ENCODE measurements at places on chromosomes 6 and 20.

DNA sequence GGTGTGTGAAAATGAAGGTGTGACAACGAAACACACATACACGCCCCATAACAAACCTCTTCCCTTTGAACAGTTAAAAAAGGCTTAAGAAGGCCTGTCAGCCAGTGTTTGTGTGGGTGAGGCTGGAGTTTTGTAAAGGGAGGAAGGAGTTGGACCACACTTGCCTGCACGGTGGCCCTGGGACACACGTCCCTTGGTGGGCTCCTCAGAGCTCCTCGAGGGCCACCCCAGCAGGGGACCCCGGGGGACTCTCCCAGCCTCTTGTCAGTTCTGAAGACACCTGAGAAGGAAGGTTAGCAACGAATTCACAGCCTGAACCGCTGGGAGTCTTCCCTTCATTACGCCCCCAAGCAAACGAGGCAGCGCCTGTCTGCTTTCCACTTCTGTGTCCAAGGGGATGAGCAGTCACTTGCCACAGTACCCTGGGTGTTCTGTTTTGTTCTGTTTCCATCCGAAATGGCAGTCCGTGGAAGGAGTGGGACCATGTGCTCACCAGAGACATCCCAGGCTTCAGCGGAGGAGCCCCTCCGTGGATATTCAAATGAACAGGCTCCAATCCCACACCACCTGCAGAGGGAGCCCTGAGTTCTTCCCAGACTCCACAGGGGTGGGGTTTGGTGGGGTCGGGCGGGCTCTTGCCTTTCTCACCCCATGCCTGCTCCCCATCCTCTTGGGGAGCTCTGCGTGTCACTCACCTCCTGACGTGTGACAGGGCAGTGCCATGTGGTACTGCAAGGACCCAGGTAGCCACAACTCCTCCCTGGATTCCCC is 68.6 kb downstream of the NRN1 start:
- no peak for DNase-seq

GRCh38 chr6:17865798-17866725 is 121.4 kb downstream of the KIF13A start:
- DNase-seq: peak; percentile 86

DNA sequence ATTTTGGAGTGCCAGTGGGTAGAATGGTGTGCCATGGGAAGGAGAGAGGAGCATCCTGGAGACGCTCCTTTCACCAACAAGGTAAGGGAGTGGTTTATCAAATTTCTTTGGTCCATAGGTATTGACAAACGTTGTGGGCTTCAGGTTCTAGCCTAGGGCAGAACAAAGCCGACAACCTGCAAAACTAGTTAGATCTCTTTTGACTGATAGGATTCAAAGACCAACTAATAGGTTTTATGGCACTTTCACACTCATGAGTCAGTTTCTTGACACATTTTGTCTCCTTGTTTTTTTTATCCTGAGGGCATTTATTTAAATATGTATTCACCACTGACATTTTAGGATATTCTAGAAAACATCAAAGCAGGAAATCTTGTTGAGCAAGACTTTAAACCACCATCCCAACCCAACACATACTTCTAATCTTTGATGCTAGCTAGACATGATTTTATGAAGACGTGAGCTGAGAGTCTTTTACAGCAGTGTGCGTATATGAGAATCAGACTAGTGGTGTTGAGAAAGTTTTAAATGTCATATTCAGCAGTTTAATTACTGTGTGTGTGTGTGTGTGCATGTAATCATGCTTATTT is 370.4 kb upstream of the HSF2 start:
- no peak for DNase-seq

DNA sequence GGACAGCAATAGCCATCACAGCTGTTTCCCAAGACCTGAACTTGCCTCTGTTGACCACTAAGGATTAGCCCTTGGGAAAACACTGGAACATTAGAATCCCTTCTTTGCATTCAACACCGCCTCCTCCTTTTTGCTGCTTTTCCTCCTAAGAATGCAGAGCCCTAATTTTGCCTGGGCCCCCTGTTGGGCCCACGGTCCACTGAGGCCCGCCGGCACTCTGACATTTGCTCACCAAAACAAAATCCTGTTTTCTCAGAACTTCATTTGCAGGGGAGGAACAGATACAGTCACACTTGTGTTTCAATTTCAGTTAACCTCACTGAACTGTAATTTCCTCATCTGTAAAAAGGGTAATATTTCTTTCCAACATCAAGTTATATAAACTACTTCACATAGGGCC is 116.0 kb upstream of the JARID2 start:
- no peak for DNase-seq

DNA sequence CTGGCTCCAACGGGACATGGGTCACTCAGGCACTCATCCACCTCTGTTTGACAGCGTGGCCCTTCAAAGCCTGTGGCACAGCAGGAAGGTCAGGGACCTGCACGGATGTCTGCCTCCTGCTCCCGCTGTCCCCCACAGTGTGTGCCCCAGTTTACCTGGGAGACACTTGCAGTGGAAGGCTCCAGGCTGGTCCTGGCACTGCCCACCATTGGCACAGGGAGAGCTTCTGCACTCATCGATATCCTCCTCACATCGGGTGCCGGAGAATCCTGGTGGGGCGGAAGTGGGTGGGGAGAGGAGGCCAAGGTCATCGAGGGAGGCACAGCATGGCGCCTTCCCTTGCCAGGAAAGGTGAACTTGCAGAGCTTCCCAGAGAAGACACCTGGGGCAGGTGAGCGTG is 6.9 kb downstream of the NOTCH4 start:
- no peak for DNase-seq

DNA sequence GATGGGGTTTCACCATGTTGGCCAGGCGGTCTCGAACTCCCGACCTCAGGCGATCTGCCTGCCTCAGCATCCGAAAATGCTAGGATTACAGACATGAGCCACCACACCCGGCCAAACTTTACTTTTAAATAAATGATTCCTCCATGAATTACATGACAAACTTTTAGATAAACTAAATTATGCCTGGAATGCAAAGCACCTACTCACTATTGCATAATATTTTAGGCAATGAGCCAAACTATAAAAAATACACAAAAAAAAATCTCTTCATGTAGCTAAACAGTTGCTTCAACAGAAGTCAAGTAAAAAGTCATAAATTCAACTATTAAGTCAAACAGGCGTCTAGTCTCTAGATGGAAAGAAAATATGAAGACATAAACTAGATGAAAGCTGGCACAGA is 56.5 kb downstream of the PTPRK start:
- no peak for DNase-seq

GRCh38 chr6:31723245-31723979 is at the start of gene MPIG6B:
MPIG6B (plus strand) TSS chr6:31723373; CDS start chr6:31723384, 11 bp downstream.
- no peak for DNase-seq

DNA sequence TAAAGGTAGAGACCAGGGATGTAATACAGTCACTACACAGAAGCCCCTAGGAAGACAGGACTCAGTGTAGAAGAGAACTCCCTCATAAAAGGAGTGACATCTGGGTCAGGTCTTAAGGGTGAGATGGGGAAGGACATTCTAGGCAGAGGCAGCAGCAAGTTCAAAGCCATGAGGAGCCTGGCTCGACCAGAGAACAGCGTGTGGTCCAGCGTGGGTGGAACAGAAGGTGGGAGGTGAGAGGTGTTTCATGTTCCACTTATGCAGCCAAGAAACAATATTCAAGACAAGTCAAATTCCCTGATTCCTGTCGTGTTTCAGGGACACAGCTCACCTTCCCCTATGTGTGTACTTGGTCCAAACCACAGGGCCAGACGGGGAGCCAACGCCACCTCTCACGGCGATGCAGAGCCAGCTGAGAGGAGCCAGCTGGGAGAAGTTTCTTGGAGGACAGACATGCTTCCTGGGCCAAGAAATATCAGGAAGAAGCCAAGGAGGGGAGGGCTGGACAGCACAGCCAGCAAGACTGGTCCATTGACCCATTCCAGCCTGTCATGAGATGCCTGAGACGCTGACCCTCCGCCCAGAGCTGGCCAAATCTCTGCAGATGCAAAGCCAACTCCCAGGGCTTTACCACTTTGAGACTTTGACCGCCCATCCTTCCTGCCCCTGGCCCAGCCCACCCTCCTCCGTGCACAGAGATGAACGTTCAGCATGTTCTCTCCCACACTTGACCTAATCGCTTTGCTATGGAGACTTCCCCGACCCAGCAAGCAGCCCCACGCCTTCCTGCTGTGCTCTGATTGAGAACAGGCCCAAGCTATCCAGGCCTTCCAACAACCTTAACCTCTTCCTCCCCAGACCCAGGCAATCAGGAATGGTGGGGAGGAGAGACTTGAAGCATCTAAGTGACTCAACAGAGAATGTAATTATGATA is 113.8 kb downstream of the PRND start:
- peak; percentile 72 for DNase-seq

- DNase-seq: no peak
Observed at GRCh38 chr6:5302995-5303622, 41.8 kb downstream of the FARS2 start.

- no peak for DNase-seq
Observed at GRCh38 chr20:56885521-56885920, 256.4 kb downstream of the TFAP2C start.

GRCh38 chr6:134147034-134147533 is 94.7 kb upstream of the SLC2A12 start:
- no peak for DNase-seq

GRCh38 chr6:74871757-74872156 is 334.1 kb downstream of the COL12A1 start:
- no peak for DNase-seq

DNA sequence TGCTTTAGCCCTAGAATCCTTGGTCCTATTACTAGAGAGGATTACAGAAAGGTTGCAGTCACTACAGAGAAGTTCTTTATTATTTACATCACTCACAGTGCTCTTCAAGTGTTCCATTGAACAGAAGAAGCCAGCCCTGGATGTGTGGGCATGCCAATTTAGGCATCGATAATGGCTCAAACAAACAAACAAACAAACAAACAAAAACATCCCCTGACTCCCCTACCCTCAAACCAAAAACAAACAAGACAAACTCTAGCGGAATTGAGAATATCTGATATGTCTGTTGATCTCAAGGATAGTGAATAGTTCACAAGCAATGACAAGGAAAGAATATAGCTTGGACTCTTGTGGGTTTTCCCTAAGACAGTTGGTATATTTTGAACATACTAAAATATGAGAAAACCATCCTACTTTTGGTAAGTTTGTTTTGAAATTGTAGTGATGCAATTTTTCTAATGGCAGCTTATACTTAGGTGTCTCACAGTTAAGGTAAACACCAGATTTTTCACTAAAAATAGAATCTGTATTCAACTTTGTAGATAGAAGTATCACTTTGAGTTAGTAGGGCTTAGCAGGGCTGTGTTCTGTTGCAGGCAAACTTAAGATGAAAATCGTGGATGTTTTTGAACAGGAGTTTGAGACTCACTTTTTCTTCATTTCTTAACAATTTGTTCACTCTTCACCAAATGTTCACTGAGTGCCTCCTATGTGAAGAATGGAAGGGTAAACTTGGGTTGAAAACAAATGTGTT is 92.8 kb upstream of the FAM184A start:
- no peak for DNase-seq

GRCh38 chr20:57433657-57434389 is 42.6 kb downstream of the RBM38 start:
- DNase-seq: no peak

DNA sequence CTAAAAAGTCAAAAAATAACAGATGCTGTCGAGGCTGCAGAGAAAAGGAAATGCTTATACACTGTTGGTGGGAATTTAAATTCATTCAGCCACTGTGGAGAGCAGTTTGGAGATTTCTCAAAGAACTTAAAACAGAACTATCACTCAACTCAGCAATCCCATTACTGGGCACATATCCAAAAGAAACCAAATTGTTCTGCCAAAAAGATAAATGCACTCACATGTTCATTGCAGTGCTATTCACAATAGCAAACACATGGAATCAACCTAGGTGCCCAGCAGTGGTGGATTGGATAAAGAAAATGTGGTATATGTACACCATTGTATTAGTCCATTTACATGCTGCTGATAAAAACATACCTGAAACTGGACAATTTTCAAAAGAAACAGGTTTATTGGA is 116.0 kb upstream of the VGLL2 start:
- DNase-seq: no peak

DNA sequence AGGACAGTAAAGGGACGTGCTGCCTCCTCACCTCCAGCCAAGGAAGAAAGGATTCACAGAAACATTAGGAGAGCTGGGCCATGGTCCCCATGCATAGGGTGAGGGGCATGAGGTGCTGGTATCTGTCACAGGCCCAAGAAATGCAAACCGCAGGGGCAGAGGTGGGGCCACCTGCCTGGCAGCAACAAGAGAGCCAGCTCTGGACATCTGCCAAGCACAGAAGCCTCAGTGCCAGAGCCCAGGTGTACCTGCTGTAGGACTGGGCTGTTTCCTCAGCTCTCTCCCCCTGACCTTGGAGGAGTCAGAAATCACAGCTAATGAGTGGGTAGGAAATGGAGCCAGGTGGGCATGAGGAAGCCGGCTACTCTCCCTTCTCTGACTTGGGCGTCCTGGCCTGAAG is 45.3 kb downstream of the SLC2A12 start:
- DNase-seq: no peak

DNA sequence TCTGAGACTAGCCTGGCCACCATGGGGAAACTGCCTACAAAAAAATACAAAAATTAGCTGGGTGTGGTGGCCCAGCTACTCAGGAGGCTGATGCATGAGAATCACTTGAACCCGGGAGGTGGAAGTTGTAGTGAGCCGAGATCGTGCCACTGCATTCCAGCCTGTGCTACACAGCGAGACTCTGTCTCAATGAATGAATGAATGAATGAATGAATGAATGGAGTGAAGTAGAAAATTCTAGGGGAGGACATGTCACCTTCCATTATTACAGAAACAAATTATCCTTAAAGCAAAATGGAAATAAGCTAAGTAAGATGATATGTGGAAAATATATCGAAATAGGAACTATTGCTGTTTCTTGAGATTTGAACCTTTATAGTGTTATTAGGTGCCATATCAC is 2.9 kb upstream of the PNISR start:
- no peak for DNase-seq

- DNase-seq: no peak
Observed at GRCh38 chr20:43323592-43323991, 133.9 kb upstream of the PTPRT start.

GRCh38 chr6:16713597-16713996 is 47.7 kb downstream of the ATXN1 start:
- no peak for DNase-seq

- no peak for DNase-seq
Observed at GRCh38 chr6:161359618-161359945, 85.7 kb upstream of the AGPAT4 start.

DNA sequence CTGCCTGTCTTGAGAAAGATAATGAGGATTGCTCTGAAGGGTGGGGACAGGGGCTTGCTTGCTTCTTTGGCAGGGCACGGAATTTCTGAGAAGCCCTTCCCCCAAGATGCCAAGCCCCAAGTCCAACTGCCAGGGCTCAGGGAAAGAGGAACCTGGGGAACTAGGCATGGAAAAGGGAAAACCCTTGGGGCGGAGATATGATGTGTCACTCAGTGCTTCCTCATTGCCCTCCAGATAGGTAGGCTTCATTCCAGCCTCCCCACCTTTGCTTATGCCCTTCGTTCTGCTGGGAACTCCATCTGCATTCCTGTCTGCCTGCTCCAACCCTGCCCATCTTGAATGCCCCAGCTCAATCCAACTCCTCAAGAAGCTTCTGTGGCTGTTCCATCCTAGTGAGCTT is 61.2 kb downstream of the VEGFA start:
- no peak for DNase-seq
